H7 (cell line): ENCODE measurements at places on chromosomes 6 and 20. TPM values are rescaled to one million over a fixed set of nuclear protein-coding genes. Genes with fewer than 3 reads are reported as not detected.

DNA sequence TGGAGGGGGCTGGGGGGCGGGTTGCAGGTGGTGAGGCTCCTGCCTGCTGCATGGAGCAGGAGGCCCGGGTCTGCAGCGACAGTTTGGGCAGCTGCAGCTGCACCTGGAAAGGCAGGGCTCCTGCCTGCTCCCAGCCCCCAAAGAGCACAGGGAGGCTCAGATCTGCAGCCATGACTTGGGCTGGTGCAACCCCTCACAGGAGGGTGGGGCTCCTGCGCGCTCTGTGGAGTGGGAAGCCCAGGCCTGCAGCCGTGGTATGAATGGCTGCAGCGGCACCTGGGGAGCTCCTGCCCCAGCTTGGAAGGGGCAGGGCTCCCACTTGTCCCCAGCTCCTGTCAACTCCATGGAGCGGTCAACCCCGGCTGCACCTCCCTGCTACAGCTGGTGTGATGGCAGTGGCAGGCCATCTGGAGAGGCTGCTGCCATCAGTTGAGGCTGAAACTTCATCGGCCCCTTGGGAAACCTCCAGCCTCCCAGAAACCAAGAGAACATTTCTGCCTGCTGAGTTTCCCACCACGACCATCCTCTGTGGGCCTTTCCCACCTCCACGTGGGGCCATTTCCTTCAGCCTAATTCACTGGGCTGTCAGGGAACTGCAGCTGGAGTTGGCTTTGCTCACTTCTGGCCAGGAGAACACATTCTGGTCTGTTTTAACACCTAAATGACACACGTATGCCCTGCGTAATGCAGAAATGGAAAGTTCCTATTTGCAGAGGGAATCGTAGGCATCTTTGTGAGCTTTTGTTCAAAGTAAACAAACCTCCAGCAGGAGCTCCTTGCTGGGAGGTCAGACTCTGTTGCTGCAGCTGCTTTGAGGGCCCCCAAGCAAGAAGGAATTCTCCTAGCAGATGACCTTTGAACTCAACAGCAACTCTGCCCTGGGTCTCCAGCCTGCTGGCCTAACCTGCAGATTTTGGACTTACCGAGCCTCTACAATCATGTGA lies 429.0 kb downstream of the PREX1 start:
- no peak for DNase-seq

GRCh38 chr20:14553774-14554534 lies 216.5 kb upstream of the FLRT3 start:
- DNase-seq, result no peak

DNA sequence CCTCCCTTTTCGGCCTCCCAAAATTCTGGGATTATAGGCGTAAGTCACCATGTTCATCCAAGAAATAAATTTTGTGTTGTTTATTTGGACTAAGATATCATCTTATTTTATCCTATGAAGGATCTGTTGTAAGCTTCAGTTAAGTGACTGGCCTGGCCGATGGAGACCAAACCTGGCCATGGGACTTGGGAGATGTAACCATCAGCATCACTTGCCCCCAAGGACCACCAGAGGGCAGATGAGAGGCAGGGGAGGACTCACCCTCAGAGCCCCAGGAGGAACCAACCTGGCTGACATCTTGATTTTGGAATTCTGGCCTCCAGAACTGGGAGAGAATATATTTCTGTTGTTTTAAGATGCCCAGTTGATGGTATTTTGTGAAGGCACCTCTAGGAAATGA lies 266.7 kb downstream of the CDH26 start:
- peak; percentile 28 for DNase-seq

DNA sequence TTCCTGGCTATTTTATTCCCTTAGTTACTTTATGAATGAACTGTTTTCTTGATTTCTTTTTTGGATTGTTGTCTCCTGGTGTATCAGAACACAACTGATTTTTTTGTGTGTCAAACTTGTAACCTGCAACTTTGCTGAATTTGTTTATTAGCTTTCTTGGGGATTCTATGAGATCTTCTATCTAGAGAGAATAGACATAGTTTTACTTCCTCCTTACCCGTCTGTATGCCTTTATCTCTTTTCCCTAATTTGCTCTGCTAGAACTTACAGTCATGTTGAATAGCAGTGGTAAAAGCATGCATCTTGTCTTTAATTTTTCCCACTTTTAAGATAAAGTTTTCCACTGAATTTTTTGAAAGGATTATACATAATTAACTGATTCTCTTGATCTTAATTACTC lies 13.2 kb downstream of the RNF146 start:
- no peak for DNase-seq

DNA sequence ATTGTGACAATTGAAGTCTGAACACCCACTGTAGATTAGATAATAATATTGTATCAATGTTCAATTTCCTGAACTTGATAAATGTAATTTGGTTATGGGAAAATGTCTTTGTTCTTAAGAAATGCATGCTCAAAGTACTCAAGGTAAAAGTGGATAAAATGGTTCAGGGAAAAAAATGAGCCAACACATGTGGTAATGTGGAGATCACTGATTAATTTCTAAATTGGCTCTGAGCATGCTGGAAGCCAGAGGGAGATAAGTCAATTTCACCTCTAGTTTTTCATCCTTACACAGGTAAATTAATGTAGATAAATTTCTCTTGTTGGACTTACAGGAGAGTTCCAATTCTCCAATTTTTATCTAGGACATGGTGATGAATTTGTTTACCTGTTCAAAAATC lies 8.0 kb upstream of the COMMD7 start:
- no peak for DNase-seq

GRCh38 chr6:21188505-21189223 lies 404.9 kb upstream of the SOX4 start:
- no peak for DNase-seq

The EFCAB8 gene
- total RNA-seq, result 0.17 and 0.44 TPM in 2 replicates

DNA sequence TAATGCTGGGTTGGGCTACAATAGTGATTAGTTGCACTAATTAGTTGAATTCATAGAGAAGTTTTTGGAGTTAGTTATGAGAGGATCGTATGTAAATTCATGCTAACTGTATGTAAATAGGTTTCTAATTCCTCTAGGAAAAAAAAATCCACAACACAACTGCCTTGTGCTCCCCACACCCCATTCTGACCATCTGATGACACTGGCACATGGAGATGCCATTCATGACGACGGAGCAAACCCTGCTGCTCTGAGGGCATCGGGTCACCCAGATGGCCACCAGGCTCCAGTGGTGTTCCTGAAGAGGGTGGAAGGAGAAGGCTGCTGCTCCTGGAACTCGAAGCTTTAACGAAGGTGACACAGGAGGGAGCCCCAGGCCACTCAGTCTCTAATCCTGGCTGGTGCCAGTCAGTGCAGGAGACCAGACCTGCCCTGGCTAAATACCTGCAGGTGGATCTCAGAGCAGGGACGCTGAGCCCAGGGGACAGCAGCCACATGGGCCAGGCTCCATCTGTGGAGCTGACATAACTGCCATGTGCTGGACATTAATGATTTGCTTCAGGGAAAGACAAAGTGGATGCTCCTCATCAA lies 90.3 kb downstream of the FAM50B start:
- DNase-seq, result no peak

GRCh38 chr6:152316024-152316423 lies 321.1 kb downstream of the SYNE1 start:
- DNase-seq, result no peak

- DNase-seq, result no peak
Measured at GRCh38 chr20:57780398-57780797, 70.6 kb upstream of the PMEPA1 start.

- no peak for DNase-seq
Measured at GRCh38 chr20:24672181-24672880, 202.9 kb downstream of the SYNDIG1 start.

The ENPP3 gene
- not detected in 2 replicates for total RNA-seq

The PTCRA gene
- total RNA-seq, result not detected in 2 replicates

DNA sequence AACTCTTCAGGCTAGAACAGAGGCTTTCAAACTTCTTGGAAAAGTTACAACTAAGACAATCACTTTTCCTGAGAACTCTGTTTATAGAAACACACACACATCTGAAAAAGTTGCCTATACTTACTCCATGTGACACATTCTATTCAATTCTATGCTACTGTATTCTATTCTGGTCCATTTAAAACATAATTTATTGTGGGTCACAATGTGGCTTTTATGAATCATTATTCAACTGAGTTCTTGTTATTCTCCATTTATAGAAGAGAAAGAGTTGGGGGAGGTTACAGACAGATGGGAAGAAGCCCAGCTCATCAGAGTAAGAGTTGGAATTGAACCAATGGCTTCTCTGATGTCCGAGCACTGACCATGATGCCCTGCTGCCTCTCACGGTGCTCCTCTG lies 21.6 kb upstream of the BCAS1 start:
- DNase-seq, result no peak

DNA sequence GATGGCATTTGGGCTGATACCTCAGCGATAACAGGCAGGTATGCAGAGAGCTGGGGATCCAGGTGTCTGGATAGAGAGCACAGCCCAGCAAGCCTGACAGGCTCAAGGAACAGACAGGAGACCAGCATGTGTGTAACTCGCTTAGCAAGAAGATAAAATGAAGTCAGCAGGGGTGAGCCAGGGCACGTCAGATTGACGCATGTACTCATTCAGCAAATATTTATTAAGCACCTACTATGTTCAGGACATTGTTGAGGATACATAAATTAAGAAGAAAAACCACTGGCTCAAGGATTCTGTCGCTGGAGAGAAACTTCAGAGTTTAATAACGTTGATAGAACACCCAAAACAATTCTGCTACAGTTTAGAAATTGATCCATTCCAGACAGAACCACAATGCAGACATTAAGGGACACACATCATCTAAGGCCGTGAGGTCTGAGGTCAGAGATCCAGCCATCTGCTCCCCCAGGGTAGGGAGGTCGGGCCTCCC lies 1.0 kb upstream of the DUSP22 start:
- peak; percentile 43 for DNase-seq

The GTSF1L gene
- not detected in 2 replicates for total RNA-seq

DNA sequence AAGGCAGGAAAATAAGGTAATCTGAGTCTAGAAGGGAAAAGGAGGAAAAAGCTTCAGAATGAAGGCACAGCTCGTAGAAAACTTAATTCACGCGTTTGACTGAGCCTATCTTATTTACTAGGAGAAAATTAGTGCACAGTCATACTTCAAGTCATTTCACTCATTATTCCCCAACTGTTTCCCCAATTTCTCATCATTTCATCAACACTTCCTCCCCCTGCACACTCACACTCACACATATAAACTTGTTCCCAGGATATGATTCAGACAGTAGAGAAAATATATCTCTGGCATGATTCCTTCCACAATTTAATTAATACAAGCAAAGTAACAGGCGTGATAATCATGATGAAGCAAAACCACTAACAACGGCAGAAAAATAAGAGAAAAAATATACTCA lies 94.5 kb upstream of the F13A1 start:
- DNase-seq, result no peak

GRCh38 chr6:168799067-168799466 lies 358.1 kb downstream of the SMOC2 start:
- DNase-seq, result no peak

The PPP1R3G gene
- 0.17 and 0.48 TPM in 2 replicates for total RNA-seq

DNA sequence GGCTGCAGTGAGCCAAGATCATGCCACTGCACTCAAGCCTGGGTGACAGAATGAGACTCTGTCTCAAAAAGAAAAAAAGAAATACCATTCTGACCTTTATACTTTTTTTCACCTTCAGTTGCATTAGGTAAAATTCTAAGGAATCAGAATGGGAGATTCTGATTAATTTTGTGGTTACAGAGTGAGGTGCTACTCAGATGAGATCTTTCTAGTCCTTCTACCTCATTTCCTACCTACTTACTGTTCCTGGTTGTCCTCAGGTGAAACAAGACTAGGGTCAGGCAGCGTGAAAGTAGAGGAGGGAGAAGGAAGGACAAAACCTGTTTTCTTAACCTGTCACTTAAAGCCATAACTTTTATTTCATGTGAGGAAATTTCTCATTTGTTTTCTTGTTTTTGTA lies 63.7 kb downstream of the MTFR2 start:
- DNase-seq, result no peak

DNA sequence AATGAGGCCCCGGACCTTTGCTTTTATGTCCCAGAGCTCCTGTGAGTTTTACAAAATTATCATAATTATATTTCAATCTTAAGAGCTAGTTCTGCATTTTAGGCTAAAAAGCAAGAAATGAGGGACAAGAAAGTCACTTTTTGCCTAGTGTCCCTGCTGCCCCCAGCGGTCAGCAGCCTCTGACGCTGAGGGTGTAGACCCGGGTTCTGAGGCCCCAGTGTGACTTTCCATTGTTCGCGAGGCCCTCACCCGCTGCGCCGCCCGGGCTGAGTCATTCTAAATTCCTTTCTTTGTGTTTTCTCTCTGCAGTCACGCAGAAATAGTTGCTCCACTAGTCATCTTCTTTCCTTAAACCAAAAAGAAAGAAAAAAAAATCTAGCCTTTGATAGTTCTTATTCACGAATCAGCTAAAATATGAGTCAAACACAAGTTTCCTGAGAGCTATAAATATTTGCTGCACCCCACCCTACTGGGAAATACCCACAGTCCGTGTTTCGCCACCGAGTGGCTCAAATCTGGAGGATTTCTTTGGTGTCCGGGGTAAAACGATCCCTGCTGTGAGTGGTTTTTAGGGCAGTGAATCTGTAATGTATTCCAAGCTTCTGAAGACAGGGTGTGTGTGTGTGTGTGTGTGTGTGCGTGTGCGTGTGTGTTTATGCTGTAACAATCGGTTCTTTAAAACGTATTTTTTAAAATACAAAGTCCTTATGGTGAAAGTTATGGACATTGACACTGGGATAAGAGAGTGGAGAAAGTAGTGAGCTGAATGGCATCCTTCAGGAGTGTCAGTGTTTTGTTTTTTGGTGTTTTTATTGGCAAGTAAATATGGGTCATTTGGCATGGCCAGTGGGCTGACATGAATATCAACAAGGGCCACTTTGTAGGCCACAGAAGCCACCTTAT lies 59.7 kb upstream of the EEF1A1 start:
- peak; percentile 88 for DNase-seq

DNA sequence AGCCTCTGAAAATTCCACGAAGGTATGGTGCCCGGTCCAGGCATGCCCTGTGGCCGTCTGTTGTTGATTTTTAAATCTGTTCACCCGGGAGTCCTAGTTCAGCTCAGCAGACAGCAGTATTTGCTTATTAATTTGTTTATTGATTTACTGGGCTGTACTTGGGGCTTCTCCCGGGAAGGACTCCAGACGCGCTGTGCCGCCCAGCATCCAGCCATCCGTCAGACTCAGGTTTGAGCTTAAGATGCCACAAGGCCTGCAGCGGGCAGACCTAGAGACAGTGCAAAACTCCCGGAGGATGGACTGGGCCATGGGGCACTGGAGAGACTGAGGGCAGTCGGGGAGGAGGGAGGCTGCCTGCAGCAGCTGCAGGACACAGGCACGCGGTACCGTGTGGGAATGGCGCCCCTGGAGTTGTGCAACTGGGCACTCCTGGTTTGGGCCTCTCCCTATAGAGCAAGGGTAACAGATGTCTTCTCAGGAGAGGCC lies 17.3 kb upstream of the CCDC167 start:
- DNase-seq, result no peak

The OGFR gene
- 50.1 and 57.1 TPM in 2 replicates for total RNA-seq
